SK-N-SH (cell line): ENCODE measurements at places on chromosomes 11 and 22. TPM values are rescaled to one million over a fixed set of nuclear protein-coding genes. Genes with fewer than 3 reads are reported as not detected.

TMPRSS5 gene
- polyA plus RNA-seq, result 0.28 and 0.29 TPM in 2 replicates

- DNase-seq, result no peak
These were observed 203.8 kb upstream of the TMEM45B start for GRCh38 chr11:129611661-129612446.

EHBP1L1 gene
- polyA plus RNA-seq, result 35.1 and 48.7 TPM in 2 replicates

- peak; percentile 4 for DNase-seq
These were observed 199.5 kb downstream of the AASDHPPT start for GRCh38 chr11:106276859-106277436.
